ENCODE measurements at places on chromosomes 5 and 9.

- no peak for DNase-seq
Measured at GRCh38 chr9:113255438-113255837, 19.9 kb downstream of the CDC26 start.

- no peak for DNase-seq
Measured at GRCh38 chr5:36950586-36951457, 74.3 kb downstream of the NIPBL start.

DNA sequence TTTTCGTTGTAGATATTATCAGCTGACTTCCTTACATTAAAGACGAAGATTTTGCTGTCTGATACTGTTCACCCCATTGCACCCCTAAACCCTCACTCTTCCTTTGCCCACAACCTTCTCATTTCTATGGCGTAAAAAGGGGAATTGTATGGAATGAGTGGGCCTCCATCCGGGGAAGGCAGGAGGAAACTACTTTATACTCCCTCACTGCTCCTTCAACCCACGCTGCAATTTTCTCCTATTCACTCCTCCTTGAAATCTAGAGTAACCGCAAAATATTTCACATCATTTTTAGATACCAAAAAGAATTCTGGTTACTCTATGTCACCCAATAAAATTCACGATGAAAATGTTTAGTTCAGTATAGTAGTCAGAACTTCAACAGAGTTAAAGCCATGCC, 330.8 kb downstream of the DIRAS2 start:
- DNase-seq: no peak

DNA sequence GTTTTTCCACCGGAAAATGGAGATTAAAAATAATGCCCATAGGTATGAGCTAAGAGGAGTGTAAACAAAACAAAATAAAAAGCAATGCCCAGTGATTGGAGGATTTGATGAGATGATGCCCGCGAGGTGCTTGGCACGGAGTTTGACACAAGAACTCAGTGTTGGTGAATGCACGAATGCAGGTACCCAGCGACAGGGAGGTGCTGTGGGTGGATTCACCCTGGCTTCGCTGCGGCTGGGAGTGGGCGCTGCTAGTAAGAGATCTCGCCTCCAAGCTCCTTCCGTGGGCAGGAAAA, 526 bp upstream of the STXBP1 start:
- DNase-seq: no peak

DNA sequence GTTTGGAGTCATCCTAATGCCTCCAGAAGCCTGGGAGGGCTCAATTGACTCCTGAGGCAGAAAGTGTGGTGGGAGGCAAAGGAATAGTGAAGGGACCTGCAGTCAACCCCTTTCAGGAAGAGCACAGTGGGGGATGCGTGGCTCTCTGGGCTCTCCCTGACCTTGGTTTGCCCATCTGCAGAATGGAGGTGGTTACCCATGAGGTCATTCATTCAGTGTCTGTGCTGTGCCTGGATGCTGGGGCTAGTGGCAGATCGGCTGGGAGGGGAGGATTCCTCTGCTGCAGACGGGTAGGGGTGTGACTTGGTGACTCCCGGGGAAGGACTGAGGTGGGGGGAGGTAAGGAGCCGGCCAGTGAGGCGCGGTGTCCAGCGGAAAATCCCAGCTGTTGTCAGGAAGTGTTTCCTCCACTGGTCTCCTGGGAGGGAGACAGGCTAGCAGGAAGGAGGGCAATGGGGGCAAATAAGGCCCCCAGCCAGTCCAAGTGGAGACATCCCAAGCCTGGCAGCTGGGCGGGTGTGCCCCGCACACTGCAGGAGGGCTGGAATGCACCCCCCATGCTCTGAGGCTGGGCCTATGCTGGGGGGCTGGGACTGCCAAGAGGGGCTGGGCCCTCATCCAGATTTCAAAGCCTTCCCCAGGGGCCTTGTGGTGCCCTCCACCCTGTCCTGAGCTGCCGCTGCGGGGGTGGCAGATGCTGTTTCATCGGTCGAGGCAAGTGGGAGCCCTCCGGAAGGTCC, 10.9 kb downstream of the CXXC5 start:
- no peak for DNase-seq

DNA sequence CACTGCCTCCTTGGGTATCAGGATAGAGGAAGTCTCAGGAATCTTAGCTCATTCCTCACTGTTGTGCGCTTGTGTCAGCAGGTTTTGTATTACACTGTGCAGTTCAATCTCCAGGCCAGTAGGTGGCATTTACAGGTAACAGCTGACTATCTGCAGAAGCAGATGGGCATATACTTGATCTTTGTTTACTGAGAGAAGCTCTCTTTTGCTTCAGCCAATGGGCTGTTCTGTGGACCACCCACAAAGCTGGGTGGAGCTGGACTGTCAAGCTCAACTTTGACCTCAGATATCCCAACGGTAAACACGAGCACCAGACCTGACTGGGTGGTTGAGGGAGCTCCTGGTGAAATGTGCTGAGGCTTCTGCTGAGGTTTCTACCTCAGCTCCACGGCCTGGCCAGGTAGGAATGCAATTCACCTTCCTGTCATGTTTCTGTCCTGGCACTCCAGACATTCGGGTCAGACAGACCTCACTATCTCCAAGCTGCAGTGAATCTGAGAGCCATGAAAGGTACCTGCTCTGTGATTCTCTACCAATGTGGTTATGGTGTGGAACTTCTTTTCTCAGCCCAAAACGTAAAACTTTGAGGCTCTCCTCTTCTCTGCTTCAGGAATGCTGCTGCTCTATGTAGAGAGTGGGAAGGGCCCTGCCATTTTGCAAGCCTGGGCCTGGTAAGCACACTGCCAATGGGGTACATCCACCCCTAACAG, 167.9 kb upstream of the ACTBL2 start:
- DNase-seq: no peak

- peak; percentile 71 for DNase-seq
Measured at GRCh38 chr9:92138157-92138959, 23.1 kb upstream of the SPTLC1 start.

- no peak for DNase-seq
Measured at GRCh38 chr5:139951296-139951924, 91.7 kb downstream of the NRG2 start.

DNA sequence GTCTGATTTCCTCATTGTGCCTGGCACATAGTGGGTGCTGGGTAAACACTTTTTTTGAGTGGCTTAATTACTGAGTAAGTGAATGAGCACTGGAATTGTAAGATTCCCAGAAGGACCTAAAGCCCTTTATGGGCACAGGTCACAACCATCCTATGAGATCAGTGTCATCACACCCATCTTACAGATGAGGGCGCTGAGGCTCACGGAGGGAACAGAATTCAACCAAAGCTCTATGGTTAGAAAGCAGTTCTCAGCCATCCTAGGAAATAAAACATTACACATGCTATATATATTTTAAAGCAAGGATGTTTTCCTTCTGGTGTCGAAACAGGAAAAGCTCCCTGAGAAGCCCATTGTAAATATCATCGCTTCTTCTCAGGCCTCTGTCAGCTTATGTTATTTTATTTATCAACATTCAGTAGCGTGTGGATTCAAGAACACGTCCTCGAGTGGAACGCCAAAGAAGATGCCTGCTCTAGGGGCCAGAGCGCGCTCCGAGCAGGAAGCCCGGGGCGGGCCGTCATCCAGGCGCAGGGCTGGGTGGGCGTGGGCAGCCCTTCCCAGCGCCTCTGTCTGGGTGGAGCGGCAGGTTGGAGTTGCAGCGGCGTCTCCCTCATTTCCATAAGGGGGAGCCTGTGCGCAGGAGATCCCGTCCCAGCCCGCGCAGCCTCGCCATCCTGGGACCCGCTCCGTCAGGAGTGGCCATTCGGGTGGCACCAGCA, 155.8 kb upstream of the SMIM23 start:
- DNase-seq: no peak

GRCh38 chr5:153542536-153542935, 52.1 kb downstream of the GRIA1 start:
- DNase-seq: no peak

- no peak for DNase-seq
Measured at GRCh38 chr9:19161257-19162025, 34.1 kb upstream of the PLIN2 start.

GRCh38 chr9:132969783-132970182, 8.7 kb upstream of the GFI1B start:
- no peak for DNase-seq

DNA sequence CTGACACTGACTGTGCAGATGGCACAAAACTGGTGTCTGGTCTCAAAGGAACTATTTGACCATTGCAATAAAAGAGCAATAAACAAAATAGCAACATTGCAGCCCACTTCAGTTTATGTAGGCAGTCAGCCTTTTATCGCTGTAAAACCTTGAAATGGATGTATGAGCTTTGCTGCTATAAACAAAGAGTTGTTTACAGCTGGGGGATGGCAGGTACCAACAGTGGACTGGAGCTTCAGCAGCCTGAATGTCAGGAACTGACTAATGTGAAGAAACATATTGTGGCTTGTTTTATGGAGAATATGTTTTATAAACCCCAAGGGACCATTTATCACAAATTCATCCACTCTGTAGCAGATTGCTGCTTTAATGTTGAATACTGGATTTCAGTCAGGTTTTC, 78.0 kb downstream of the PTPRD start:
- no peak for DNase-seq

- no peak for DNase-seq
Measured at GRCh38 chr9:137221506-137222111, 431 bp downstream of the RNF208 start.

- no peak for DNase-seq
Measured at GRCh38 chr5:133694181-133694831, 82.0 kb upstream of the FSTL4 start.

- DNase-seq: no peak
Measured at GRCh38 chr9:28379082-28379481, 805.8 kb upstream of the C9orf72 start.

- DNase-seq: no peak
Measured at GRCh38 chr5:142426129-142427014, 101.6 kb upstream of the SPRY4 start.

- DNase-seq: no peak
Measured at GRCh38 chr9:137174722-137175293, 3.0 kb upstream of the TMEM210 start.

GRCh38 chr9:121354141-121354540, 15.9 kb downstream of the STOM start:
- DNase-seq: no peak

DNA sequence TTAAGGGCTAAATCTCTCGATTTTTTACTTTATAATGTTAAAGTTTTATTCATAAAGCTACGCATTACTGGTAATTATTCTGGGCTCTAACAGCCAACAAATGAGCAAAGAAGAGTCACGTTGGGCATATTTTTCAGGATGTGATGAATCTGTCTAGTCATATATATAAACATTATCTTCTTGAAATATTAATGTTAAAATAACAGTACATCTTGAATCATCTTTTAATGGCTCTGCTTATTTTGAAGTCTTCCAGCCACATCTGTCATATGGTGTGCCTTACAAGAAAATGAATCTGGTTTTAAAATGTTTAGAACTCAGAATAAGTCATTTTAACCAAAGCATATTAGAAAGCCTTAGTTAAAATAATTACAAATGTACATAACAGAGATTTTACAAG, 96.9 kb downstream of the CWC27 start:
- no peak for DNase-seq

DNA sequence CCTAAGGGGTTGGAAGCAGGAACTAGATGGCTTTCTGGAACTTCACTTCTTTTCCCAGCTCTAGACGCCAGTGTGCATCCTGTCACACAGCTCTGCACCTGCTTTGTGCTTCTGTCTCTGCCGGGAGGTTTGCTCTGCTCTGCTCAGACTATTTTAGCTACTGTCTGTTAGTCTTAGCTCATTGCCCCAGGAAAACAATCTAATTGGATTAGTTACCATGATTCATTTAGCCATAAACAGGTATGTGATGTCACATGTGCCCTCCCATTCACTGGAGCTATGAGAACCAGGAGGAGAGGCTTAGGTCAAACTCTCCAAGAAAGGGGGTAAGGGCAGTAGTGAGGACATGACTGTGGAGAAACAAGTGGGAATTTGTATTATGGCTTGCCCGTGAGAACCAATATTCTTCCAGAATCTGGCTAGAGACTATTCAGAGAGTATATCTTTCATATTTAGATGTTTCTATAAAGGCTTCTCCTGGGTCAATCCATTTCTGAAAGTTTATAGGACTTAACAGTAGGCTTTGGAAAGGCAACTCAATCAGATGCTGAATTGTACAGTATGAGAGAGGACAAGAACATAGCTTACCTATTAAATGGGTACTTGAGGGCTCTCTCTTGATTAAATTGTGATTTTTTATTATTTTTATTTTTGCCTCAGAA, 22.4 kb upstream of the NREP start:
- DNase-seq: no peak

DNA sequence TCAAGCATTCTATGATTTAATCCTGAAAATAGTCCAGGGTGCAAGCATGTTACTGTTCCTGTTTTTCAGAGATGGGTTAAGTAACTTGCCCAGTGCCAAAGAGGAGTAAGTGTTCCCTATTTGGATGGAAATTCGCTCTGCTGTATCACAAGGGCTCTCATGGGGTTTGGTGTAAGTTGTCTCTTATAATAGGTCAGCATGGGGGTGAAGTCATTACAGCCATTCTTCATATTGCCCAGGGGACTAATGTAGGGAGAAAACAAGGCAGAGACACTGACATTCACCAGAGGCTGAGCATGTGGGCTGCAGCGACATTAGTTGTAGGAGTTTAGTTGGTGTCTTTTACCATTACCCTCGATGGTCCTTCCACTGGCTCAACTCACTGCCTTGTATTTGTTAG, 142.1 kb upstream of the GLRA1 start:
- no peak for DNase-seq

DNA sequence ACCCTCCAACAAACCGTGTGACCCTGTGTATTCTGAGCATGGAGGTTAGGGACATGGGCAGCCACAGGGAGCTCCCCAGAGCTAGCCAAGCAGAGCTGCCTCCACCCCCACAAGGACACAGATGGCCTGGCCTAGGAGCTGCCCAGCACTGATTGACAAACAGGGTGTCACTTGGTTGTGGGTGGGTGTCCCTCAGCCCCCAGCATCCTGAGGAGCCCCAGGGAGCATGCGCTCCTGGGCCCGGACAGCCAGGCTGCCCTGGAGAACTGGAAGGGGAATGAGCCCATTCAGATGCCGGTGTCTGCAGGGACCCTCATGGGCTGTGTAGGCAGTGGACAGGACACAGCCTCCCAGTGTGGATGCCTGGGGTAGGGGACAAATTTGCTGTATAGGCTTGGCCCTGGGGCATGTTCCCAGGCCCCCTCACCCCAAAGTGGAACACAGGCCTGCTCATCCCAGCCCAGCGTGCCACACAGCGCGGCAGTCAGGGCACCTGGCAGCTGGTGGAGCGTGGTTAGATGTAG, 124.8 kb upstream of the LMX1B start:
- no peak for DNase-seq

DNA sequence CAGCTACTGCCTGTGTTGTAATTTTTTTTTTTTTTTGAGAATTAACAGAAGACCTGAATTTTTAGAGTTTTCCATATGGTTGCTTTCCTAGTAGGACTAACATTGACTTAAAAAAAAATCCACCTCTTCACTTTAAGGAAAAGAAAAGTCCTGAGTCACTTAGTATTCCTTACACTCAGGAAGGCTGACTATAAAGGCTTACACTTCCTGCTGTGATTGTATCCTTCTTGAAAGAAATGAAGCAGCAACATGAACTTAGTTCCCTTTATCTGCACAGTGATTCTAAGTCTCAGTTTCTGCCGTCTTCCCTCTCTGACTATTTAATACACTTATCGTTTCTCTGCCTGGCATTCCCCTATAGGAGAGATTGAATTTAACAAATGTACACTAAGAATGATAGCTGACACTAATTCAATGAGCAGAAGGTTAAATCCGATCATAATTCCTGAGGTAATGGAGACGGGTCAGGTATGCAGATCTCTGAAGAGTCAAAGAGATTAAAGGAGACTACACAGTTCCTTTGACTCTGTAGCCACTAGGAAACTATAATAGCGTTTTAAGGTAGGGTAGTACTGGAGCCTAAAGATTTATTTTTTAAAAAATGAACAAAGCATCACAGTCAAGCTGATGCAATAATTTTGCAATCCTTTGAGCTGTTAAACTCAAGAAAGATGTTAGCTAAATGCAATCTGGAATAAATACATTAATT, 185.1 kb upstream of the ELAVL2 start:
- no peak for DNase-seq

Measured in stimulated activated CD4-positive, alpha-beta T cell treated with anti-CD3 and anti-CD28 coated beads, TNF-alpha, amount 100 ng/mL, for 1 hour (primary cell).